ENCODE measurements at places on chromosomes 5 and 9.

DNA sequence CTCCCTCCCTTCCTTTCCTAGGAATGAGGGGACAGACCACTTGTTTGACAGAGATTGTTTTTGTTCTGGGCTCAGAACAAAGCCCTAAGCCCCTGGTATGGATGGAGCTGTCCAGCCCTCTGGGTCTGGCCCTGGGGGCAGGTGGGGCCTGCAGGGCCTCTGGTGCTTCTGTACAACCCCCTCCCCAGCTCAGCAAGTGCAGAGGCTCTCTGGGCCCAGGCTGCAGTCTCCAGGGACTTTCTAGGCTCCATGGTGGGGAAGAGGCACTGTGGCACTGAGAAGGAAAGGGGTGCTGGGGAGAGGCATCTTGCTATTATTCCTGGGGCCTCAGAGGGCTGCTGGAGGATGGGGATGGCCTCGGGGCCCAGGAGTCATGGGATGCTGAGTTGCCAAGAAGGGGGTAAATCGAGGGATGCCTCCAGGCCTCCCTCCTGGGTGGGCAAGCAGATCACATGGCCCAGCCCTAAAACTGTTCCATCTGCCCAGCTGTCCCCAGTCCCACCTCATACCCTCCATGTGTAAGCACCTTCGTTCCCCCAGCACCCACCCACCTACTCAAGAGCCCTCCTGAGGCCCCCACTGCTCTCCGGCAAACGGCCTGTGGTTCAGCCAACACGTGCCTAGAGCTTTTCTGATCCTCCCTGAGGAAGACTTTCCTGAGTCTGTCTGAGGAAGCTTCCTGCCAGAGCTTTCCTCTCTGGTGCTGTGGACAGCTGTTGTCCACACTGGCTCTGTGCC, 225.7 kb downstream of the CACNA1B start:
- DNase-seq: no peak

GRCh38 chr5:165026971-165027370, 1521.6 kb downstream of the MAT2B start:
- no peak for DNase-seq

- no peak for DNase-seq
Observed at GRCh38 chr9:107794259-107794658, 304.7 kb upstream of the KLF4 start.

- no peak for DNase-seq
Observed at GRCh38 chr5:95912029-95912428, 49.6 kb downstream of the ELL2 start.

- no peak for DNase-seq
Observed at GRCh38 chr5:6749026-6749716, 35.9 kb downstream of the TENT4A start.

Data from lung (tissue), 17 donors.